Pulmonary artery endothelial cell (primary cell): ENCODE measurements at places on chromosomes 7 and 10. TPM values are rescaled to one million over a fixed set of nuclear protein-coding genes. Genes with fewer than 3 reads are reported as not detected.

GRCh38 chr10:30583778-30584415 lies 45.7 kb downstream of the LYZL2 start:
- peak; percentile 90 for DNase-seq

DNA sequence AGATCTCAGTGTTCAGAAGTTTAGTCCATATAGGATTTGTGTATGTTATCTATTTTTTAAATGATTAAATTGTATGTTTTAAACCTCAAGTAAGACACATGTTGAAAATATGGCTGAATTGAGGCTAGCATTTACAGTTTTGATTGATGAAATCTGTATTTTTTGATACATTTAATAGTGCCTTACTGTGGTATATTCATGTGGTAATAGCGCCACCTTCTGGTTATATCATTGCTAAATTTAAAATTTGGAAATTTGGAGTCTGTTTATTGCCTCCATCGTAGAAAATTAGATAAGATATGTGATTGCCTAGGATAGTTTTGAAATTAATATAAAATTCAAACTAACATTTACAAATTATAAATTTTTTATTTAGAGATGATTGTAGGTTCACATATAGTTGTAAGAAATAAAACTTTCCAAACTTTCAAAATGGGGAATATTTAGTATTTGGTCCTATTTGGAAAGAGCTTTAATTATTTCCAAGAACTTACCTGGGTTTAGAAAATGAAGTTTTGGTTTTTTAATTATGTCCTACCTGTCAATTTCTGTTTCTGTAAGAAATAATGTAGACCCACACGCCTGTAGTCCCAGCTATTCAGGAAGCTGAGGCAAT lies 19.1 kb upstream of the ARMS2 start:
- DNase-seq, result no peak

Gene PAPOLB
- 0.04 and 0.07 TPM in 2 replicates for total RNA-seq

DNA sequence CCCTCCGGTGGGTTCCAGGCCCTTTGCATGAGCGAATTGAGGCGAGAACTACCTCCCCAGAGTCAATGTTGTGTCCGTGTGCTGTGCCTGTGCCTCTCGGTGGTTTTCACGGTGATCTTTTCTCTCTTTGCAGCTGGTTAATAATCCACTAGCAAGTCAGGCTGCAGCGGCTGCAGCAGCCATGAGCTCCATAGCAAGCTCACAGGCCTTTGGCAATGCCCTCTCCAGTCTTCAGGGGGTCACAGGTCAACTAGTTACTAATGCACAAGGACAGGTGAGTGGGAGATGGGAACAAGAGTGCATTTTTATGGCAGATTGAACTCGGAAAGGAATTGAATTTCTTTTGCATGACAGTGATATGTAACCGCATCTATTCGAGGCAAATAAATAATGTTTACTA lies 159.7 kb upstream of the YAE1 start:
- DNase-seq, result no peak

GRCh38 chr10:76491216-76491615 lies 1059.8 kb downstream of the LRMDA start:
- DNase-seq, result no peak

DNA sequence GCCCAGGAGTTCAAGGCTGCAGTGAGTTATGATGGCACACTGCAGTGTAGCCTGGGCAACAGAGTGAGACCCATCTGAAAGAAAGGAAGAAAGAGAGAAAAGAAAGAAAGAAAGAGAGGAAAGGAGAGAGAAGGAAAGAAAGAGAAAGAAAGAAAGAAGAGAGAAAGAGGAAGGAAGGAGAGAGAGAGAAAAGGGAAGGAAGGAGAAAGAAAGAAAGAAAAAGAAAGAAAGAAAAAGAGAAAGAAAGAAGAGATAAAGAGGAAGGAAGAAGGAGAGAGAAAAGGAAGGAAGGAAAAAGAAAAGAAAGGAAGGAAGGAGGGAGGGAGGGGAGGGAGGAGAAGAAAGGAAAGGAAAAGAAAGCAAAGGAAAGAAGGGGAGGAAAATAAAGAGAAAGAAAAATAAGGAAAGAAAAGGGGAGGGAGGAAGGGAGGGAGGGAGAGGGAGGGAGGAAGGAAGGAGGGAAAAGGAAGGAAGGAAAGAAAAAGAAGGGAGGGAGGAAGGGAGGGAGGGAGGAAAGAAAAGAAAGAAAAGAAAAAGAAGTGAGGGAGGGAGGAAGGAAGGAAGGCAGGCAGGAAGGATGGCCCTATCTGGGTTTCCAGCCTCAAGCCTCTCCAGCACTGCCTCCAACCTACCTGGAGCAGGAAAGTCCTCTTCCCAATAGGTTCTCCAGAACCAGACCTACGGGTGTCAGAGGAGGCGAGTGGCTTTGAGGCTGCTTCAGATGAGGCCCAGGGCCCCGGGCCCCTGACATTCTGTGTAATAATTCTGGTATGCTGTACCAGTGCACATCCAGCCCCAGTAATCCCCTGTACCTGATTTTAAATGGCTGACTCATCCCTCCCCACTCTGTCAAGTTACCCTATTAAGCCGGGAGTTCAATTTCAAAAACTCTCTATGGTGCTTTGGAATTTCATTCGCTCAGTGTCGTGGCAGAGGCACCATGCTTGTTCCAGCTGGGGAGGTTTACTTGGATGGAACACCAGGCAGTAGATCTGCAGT lies 6.8 kb upstream of the PARD3 start:
- no peak for DNase-seq

Gene ZNHIT1
- total RNA-seq, result 84.0 and 118 TPM in 2 replicates

GRCh38 chr7:23662124-23662983 lies 17.6 kb upstream of the FAM221A start:
- DNase-seq, result no peak

GRCh38 chr10:73017955-73018480 lies 63.4 kb upstream of the PLA2G12B start:
- DNase-seq, result no peak

Gene MAGI2
- total RNA-seq, result 1.3 and 2.7 TPM in 2 replicates

DNA sequence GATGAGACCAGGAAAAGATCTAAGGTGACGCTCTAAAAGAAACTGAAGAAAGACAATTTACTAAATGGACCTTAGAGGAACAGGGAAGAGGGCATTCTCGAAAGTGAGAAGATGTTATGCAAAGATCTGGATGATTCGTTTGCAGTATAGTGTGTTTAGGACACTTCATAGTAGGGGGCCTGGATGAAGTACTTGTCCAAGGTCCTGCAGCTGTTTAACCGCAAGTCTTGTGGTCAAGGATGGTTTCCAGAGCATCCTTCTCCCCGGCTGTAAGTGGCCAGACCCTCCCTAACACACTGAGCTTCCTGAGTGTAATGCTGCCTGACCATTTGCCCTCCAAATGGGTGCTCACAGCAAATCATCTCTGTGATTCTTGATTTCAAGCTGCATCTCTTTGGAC lies 101.6 kb downstream of the XPNPEP1 start:
- DNase-seq, result no peak

DNA sequence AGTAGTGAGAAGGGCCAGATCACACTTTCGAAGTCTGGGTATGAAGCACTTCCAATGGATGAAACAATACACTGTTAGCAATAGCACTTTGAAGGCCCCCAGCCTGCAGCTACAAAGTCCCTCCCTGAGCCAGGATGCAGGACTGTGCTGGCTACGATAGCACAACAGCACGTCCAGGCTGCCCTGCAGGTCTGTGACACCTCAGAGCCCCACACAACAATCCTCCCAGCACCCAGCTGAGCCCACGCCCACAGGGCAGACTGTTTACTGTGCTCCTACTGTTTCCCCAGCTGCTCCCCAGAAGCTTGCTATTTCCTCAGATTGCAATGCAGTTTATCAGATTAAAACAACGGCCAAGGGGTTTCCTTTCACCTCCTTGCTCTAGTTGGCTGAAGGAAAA lies 71.4 kb downstream of the HTR5A start:
- DNase-seq, result no peak

GRCh38 chr7:125504848-125505247 lies 575.2 kb upstream of the POT1 start:
- no peak for DNase-seq

Gene SLC29A4
- total RNA-seq, result 1.7 and 2.7 TPM in 2 replicates

DNA sequence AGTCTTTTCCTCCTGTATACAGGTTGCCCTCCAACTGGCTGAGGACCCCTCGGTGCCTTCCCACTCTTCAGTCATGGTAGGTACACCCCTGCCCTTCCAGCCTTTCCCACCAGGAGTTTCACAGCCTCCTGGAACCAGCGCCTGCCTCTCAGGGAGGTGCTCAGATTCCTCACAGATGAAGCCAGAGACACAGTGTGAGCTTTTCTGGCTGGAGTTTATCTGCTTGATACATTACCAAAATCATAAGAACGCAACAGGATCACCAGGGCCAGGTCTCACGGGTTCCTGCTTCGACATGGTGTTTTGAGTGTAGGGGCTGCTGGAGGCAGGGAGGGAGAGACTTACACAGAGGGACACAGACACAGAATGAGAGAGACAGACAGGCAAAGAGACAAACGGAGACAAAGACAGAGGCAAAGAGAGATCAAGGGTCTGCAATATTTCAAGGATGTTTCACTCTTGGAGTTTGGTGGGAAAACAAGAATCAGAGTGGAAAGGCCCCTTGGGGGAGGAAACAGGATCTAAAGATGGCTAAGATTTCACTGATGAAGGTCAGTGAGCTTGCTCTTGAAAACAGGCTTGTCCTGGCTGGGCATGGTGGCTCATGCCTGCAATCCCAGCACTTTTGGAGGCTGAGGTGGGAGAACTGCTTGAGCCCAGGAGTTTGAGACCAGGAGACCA lies 6.5 kb upstream of the INMT start:
- DNase-seq, result no peak

Gene SEM1
- total RNA-seq, result 226 and 231 TPM in 2 replicates

- DNase-seq, result peak; percentile 30
These were observed 35.5 kb upstream of the DGKI start for GRCh38 chr7:137882261-137882668.

DNA sequence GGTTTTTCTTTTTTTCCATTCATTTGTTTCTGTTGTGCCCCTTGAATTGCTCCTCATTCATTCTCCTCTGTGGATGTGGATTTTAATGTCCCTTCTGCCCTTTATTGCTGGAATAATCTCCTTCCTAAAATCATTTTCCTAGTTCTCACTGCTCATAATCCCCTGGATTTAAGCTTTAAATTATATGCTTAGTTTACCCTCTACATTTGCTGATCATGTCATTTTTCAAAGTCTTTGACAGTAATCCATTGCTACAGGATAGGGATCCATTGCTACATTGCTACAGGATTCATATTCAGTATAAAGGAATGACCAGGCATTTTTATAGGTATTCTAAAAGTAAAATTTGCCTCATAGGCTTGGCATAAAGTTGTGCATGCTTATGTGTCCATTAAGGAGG lies 14.3 kb downstream of the ADAM22 start:
- DNase-seq, result no peak
